ENCODE measurements at places on chromosomes 2 and 18.

DNA sequence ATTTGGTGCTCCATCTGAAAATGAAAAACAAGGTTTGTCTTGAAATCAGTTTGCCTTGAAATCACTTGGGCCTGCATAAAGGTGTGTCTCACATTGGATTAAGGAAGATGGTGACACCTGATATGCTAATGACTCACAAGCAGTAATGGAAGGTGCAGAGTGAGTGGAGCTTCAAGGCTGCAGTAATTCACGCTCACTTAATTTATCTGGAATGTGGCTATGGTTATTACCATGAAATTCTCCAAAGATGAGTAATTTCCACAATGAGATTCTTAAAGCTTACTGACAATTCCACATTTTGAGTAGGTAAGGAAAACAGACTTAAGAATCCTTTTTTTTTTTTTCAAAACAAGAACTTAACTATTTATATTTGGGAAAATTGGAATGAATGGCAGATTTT, 156.8 kb downstream of the PAX3 start:
- DNase-seq: no peak

- no peak for DNase-seq
Observed at GRCh38 chr2:191061381-191061980, 47.5 kb upstream of the STAT1 start.

GRCh38 chr2:173550143-173550542, 195.5 kb downstream of the CDCA7 start:
- DNase-seq: no peak

DNA sequence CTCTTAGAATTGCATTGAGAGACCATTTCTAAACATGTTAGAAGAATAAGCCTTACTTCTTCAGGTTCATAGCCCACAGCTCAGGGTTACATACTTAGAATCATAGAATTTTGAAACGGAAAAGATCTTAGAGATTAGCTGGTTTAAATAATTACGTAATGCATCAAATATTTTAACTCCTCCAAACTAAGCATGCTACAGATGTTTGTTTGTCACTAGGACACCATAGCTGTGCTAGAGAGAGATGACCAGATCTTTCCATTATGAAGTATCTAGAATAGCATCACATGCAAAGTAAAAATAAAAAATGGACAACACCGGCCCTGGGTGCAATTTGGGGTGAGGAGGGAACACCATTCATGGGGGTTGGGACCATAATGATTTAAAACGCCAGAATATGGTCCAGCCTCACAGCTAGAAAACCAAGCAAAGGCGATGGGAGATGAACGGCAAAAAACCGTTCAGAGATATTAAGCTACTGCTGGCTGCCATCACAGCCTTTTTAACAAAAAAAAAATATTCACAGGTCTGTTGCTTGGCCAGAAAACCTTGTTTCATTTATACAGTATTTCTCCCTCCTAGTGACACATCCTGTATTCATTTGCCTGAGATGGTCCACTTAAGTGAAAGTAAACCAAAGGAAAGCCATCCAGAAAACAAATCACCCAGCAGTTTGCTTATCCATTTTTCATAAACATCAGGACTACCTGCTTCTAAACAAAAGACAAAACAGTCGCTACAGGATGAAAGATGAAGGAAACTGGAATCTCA, 94.2 kb downstream of the EPHA4 start:
- DNase-seq: no peak

DNA sequence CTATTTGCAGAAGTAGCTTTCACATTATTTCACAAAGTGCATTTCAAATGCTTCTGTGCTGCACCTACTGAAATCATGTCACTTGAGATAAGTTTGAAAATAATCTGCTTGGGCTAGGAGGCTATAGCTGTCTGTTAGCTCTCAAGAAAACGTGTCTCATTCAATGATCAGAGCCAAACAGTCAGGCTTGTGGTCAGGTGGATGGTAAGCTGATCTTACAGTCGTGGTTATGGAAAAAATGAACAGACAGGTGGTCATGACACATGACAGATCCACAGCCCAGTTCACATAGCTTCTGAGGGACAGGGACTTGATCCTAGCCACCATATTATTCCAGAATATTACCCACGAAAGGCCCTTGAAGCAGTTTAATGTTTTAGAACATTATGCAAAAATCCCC, 26.5 kb upstream of the RFX8 start:
- DNase-seq: no peak

- DNase-seq: no peak
Observed at GRCh38 chr2:219525533-219526232, 11.4 kb downstream of the ASIC4 start.

DNA sequence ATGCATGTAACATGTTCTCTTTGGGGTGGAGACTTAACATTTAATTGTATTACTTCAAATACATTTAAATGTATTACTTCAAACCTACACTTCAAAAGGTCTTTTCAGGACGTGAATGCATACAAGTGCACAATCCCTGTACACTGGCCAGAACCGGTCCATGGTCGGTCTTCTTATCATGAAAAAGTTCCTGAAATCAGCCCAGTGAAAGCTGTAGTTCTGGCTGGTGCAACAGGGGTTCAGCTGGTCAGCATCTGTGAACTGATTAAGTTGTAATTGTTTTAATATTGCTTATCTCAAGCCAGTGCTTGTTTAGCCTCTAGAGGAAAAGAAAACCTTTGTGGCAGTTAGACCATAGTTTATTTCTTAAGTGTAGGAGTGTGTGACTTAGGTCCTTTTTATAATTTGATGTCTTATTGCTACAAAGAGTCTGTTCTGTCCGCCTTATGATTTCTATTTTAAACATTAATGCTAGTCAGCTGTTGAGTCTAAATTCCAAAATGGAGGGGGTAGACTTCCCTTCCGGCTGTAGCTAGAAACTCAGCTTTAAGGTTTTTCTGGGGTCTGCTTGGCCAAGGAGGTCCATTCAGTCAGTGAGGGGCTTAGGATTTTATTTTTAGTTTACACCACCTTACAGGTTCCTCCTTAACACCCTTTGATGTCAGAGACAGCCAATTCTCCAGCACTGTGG, 768 bp upstream of the CYBRD1 start:
- DNase-seq: no peak

DNA sequence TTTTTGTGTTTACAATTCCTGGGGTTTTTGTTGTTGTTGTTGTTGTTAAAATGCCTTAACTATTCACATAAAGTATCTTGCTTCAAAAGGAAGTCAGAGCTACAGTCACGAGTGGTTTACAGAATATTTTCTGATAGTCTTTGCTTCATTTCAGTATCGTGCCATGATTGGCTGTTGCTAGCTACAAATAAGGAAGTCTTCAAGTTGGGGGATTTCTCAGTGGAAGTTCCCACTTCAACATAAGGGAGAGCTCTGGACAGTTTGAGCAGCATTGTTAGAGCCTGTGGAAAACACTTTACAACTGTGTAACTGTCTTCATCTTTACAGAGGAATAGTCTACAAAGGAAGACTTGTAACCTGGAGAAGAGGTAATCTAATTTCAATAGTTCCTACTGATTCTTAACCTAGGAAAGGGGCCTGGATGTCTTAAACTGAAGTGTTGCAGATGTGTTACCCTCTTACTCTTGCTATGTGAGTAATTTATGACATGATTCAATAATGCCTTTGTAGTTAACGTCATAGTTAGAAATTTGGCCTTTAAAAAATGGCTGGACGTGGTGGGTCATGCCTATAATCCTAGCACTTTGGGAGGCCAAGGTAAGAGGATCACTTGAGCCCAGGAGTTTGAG, 23.4 kb upstream of the TANK start:
- DNase-seq: no peak

- DNase-seq: no peak
Observed at GRCh38 chr2:121698318-121698930, 38.3 kb downstream of the NIFK start.

GRCh38 chr2:159187106-159187505, 99.4 kb downstream of the WDSUB1 start:
- no peak for DNase-seq

DNA sequence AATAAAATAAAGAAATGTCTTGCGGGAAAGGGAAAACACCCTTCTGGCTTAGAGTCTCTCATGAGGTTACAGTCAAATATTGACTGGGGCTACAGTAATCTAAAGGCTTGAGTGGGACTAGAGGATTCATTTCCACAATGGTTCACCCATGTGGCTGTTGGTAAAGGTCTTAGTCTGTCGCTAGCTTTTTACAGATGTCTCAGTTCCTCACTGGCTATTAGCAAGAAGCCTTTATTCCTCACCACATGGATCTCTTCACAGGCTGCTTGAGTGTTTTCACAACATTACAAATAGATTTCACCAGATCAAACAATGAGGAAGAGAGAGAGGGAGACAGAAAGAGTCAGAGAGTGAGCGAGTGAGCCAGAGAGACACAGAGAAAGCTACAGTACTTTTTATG, 8.3 kb upstream of the ZC3H15 start:
- DNase-seq: no peak

- DNase-seq: no peak
Observed at GRCh38 chr2:29014331-29014730, 33.2 kb downstream of the TOGARAM2 start.

GRCh38 chr2:230410861-230411569, 5.0 kb upstream of the SP100 start:
- no peak for DNase-seq

GRCh38 chr18:46220116-46220515, 115.9 kb downstream of the HAUS1 start:
- no peak for DNase-seq

- DNase-seq: peak; percentile 34
Observed at GRCh38 chr2:70087702-70088597, 673 bp downstream of the PCBP1 start.

DNA sequence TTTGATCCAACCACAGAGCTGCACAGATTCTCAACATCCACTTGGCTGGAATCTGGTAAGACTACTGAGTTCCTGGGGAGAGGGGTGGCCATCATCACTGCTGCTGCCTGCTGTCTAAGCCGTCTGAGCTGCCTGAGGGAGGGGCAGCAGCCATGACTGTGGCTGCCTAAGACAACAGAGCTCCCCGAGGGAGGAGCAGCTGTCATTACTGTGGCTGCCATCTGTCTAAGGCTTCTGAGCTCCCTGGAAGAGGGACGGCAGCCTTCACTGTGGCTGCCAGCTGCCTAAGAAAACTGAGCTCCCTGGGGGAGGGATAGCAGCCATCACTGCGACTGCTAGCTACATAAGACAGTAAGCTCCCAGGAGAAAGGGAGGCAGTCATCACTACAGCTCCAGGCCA, 584.4 kb downstream of the NR4A2 start:
- no peak for DNase-seq

DNA sequence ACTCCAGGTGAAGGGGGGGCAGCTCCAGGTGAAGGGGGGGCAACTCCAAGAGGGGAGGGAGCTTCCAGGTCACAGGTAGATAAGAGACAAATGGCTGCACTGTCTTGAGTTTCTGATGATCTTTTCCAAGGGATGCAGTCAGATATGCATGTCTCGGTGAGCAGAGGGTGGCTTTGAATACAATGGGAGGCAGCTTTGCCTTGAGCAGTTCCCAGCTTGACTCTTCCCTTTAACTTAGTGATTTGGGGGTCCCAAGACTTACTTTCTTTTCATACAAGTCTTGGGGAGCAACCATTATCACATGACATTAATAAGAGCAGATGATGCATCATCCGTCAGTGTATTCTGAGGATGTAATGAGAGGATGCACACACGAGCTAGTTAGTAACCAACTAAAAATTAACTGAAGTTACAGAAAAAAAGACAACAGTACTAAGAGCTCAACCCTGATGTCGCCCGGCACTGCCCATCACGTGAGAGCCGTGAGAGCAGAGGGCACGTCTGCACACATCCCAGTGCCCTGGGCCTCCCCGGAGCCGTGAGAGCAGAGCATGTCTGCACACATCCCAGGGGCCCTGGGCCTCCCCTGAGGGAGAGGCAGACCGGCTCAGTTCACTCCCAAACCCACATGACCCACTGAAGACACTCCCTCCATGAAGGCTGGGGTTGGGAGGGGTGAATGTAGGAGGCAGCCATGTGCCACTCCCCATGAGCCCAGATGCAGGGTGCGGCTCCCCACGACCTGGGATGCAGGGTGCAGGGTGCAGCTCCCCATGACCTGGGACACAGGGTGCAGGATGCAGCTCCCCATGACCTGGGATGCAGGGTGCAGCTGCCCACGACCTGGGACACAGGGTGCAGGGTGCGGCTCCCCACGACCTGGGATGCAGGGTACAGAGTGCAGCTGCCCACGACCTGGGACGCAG, 39.4 kb downstream of the PXDN start:
- no peak for DNase-seq

Data from stimulated activated CD8-positive, alpha-beta memory T cell treated with anti-CD3 and anti-CD28 coated beads, Interleukin-15, amount 100 ng/mL, for 24 hours (primary cell).